CMK (cell line): ENCODE measurements at places on chromosomes 2 and 18.

DNA sequence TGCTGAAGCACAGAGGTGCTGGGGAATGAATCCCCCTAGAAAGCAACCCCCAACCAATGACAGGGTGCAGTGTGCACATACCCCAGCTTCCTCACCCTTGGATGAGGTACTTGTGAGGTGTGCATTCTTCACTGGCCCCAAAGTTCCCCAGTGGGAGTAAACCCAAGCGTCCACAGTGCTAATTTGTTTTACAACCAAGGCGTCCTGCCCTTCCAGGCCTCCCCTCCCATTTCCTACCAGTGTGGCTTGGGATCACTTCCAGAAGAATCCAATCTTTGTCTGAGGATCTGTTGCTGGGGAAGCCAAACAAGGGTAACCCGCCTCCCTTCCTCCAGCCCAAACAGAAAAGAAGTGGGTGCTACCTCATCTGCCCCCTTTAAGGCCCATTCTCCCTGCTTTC is 40.3 kb upstream of the TEX51 start:
- DNase-seq: no peak

DNA sequence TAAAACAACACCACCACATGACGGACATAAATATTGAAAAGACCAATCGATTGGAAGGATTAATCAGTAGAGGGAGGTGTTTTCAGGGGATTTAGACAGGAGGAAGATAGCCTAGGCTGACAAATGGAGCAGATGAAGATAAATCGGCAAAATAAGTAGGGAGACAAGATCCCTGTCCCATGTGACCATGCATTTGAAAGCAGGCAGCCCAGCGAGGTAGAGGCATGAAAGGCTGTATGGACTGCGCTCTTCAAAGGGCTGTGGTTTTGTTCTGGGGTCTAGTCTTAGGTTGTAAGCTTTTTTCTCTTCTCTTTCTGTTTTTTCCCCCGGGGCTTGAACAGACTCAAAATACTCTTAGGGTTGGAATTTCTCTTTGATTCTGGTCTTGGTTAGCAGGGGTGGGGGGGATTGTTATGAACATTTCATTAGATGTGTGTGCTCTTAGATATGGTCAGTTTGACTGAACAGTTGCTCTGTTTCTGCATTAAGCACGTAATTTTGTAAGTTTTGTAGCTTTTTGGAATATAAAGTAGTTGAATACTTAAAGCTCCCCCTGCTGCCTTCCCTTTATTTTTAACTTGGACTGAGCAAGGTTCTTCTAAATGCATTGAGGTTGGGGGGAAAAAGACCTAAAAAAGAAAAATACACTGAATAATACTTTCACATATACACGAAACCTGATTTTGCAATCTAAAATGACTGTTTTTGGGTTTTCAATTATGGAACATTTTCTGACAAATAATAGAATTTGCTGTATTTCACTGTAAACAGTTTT is 32.2 kb downstream of the ZNF532 start:
- DNase-seq: no peak

DNA sequence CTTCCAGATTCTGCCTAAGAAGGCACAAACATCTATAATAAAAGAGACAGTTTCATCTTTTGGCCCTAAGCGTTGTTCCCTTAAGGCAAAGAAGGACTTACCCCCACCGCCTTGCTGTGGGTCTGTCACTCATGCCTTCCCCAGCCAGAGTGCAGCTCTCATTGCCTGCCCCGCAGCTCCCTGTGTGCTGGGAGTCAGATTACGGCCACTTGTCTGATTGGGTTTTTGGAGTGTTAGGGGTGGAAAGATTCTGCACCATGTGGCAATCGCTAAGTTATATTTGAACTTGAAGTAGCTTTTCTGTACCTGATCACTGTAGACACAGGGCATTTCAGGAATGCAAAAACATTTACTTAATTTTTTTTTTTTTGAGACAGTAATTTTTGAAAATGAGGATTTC is at the start of gene AQP4:
Gene AQP4, minus strand, starts transcription at position 151 of the 400 bp plus-strand sequence. Its CDS starts 18 bp downstream, at position 133.
- no peak for DNase-seq

GRCh38 chr18:29496152-29496680 is 1319.3 kb upstream of the CDH2 start:
- DNase-seq: no peak

- DNase-seq: no peak
Observed at GRCh38 chr2:62415518-62415917, 90.5 kb downstream of the TMEM17 start.

GRCh38 chr2:234843411-234843810 is 108.4 kb upstream of the SH3BP4 start:
- DNase-seq: no peak

- no peak for DNase-seq
Observed at GRCh38 chr2:207111757-207112156, 54.0 kb downstream of the KLF7 start.

DNA sequence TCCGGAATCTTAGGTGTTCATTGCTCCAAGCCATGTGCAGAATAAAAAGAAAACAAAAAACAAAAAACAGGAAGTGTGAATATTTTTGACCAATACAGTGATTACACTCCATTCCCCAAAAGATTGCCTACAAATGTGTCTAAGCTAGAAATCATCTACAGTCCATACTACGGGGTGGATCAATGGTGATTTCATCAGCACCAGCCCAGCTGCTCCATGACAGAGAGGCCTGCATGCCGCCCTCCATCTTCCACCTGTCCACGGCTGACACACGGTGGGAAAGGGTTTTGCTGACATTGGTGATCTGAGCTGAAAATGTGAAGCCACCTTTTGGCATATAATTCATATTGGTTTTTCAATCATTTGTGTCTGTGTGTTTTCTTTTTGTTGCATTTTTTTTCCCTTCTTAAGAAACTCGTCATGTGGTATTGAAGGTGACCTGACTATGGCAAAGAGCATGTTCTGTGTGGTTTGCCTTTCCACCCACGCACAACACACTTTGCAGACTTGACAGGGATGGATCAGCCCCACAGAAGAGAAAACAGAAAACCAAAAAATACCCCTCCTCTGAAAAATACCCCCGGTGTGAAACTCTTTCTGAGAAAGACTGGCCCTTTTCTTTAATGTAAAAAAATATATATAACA is 533.1 kb downstream of the RNF144A start:
- no peak for DNase-seq

DNA sequence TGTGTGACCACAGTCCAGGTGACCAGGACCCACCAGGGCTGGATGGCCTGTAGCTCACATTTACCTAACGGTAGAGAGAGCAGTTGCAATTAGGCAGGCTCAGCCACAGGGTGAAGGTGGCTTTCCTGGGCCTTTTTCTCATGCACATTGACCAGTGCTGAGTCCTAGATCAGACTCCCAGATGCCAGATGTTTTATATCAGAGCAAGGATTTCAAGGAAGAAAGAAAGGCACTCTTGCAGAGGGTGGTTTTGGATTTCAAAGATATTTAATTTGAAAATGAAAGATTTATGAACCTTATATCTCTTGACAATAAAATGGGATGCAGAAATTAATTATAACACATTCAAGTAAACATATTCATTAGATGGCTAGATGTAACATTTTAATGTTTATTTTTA is 694.2 kb upstream of the GYPC start:
- no peak for DNase-seq

DNA sequence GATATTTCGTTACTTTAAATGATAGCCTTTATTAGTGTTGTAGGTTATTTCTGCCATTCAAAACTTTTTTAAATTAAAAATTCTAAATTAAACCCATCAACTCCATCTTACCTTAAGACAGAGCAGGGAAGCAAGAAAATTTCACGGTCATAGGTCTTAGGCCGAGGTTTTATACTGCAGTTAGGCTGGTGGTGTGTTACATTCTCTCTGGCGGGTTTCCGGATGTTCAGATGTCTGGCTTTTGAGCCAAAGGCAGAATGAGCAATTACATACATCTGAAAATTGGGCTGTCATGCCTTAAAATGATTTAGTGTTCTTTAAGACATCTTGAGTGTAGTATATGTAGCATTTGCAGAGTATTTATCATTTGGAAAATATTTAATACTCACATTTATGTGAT is 27.9 kb downstream of the GLS start:
- DNase-seq: no peak

DNA sequence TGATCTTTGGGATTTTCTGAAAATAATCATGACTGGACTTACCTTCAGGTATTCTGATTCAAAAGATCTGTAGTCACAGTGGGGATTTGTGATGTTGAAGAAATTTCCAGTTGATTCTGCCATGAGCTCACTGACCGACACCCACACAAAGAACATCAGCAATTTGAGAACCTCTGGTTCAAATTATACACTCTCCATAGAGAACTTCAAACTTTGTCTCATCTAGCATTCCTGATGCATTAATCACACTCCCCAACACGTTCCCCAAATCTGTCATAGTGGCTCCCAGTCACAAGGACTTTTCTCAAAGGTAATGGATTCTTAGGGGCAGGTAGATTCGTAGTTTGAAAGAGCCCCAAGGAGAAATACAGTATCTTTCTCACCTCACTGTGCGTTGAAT is 584.3 kb downstream of the FBXO15 start:
- no peak for DNase-seq

DNA sequence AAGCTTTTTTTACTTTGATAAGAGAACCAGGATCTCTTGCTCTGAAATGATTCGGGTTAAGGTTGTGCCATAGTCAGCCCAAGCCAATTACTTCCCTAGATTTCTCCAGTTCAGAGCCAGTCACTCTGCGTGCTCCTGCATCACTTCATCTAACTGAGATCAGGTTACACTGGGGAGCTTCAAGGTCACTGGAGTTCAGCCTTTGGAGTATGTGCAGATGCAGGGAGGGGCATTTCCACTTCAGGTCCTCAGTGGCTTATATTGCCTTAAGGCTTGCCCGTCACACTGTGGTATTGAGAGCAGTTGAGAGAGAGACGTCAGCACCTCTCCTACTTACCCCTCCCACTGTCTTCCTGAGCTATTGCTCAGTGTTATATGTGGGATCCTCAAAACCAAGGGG is 317.8 kb downstream of the EPHA4 start:
- no peak for DNase-seq
